ENCODE measurements at places on chromosomes 4 and X. TPM values are rescaled to one million over a fixed set of nuclear protein-coding genes. Genes with fewer than 3 reads are reported as not detected.

DNA sequence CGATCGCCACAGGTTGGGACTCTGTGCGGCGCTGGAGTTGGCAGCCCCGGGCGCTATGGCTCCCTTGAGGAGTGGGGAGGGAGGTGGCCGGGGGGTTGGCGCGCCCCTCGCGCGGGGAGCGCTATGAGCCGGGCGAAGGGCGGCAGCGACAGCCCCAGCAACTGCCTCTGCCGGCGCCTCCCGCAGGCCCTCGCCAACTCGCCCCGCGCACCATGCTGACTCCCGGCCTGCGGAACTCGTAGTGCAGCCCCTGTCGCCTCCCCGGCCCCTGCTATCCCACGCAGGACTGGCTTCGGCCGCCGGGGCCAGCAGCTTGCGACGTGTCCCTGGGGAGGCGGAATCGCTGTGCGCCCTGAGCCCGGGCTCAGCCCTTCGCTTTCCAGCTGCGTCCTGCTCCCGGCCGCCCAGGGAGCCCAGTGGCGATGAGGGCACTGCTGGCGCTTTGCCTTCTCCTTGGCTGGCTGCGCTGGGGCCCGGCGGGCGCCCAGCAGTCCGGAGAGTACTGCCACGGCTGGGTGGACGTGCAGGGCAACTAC is 415 bp downstream of the SHISA3 start:
- no peak for DNase-seq
- H3K36me3 ChIP-seq = no peaks in the 10 kb centered on the region

- peak; percentile 19 for DNase-seq
- H3K36me3 ChIP-seq = no peaks in the 10 kb centered on the region
- no peaks in the 10 kb centered on the region for H3K4me1 ChIP-seq
- peak overlapping the region; percentile 89 for H3K27ac ChIP-seq
- H3K27me3 ChIP-seq = no peaks in the 10 kb centered on the region
Measured at GRCh38 chrX:118115953-118116712, 477 bp downstream of the KLHL13 start.

The FGB gene
- total RNA-seq = 1.1 TPM

DNA sequence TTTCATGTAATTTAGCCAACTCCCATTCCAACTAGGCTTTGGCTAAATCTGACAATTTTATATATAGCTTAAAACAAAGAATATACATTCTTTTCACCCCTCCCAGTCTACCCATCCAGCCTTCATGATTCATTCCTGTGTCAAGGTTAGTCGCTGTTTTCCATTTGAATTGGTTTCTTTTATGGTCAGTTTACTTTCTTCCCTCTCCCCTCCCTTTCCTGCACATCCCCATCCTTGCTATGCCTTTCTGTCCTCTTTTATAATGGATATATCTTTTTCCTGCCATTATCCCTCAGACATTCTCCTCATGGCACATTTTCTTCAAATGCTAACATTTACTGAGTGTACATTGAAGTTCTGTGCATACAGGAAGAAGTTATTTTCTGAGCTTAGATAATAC is 4.7 kb downstream of the ZXDB start:
- no peak overlapping the region for H3K4me3 ChIP-seq
- H3K4me1 ChIP-seq = no peaks in the 10 kb centered on the region
- no peaks in the 10 kb centered on the region for H3K27me3 ChIP-seq
- peak overlapping the region; percentile 57 for H3K27ac ChIP-seq
- no peaks in the 10 kb centered on the region for H3K36me3 ChIP-seq

DNA sequence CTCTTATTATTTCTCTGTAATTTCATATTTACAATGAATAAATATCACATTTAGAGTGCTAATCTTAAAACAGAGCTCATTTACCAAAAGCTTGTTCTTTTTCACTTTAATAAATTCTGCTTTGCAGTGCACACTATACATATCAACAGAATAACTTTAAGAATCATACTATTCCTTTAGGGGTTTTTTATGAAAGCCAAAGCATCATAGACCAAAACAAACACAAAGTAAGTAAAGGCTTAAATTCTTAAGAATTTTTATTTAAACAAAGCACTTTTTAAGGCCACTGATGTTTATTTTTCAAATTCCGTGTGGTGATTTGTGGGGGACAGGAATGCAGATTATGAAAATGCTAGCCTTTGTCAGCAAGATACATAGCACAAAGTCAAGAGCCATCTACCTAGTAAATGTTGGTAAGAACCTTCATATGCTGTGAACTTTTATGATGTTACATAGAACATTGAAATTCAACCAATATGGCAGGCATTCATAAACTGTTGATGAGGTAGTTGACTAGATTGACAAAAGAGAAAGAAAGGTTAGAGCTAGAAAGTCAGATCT is 17.8 kb downstream of the TIGD2 start:
- H3K4me3 ChIP-seq = no peak overlapping the region
- no peaks in the 10 kb centered on the region for H3K36me3 ChIP-seq
- no peak overlapping the region for H3K27ac ChIP-seq

DNA sequence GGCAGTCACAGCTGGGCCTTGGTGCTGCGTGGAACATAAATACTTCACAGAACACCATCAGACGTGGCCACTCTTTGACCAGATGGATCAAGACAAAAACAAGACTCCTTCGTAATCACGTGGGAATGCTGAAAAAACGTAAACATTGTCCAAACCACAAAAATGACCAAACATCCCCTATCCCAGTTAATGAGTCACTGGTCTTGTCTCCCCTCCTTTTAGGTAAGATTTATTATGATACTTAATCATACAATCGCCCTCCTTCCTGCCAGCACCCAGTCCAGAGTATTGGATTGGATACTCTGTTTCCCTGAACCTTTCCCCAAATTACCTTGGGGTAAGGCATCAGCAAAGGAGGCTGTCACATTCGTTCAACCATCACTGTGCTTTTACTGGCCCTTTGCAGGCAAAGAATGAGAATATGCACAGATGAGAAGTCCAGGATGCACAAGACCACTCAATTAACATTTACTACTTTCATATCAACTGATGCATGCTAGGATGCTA is 601 bp upstream of the TCEANC start:
- peak overlapping the region; percentile 76 for H3K4me3 ChIP-seq
- H3K4me1 ChIP-seq = no peaks in the 10 kb centered on the region
- no peaks in the 10 kb centered on the region for H3K27me3 ChIP-seq
- DNase-seq = no peak
- peak overlapping the region; percentile 77 for H3K27ac ChIP-seq

GRCh38 chr4:141133146-141133998 is at the start of gene RNF150:
TSS of gene RNF150 (minus strand) at chr4:141133469.
- peak; percentile 83 for DNase-seq
- H3K4me3 ChIP-seq = peak within 1 kb of the TSS; percentile 57
- H3K4me1 ChIP-seq = no peaks in the 10 kb centered on the region
